Activated T-helper 17 cell treated with anti-CD3 and anti-CD28 coated beads, Interleukin-2, amount 50 U/mL, for 72 hours (primary cell): ENCODE measurements at places on chromosomes 3 and 15. TPM values are rescaled to one million over a fixed set of nuclear protein-coding genes. Genes with fewer than 3 reads are reported as not detected.

The GATM gene
- total RNA-seq = 1.7 TPM

The DCP1A gene
- 30.4 TPM for total RNA-seq

The FGD5 gene
- total RNA-seq = 0.06 TPM

The GPR62 gene
- not detected for total RNA-seq

The MYLK gene
- not detected for total RNA-seq

The SOX2 gene
- not detected for total RNA-seq

DNA sequence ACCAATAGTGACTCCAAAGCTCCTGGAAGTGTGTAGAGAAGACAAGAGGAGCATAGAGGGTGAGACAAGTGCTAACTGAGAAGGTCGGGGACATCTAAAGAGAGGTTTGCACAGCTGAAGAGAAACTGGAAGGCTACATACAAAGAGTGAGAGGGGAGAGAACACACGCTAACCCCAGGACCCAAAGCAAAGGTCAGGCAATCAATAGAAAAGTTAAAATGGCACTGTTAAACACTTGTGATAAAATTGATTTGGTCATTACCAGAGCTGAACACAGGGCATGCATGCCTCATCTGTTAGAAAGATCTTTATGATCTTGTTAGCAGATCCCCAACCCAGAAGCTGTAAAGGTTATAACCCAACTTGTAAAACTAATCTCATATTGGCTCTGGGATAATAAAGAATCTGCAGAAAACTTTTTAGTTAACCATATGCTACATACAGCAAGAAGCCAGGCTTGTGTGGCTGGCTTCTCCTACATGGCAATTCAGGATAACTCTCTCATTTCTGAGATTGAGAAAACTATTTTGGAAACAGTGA lies 212.6 kb upstream of the ICE2 start:
- no peak for ATAC-seq

- ATAC-seq = no peak
These were observed 766.9 kb upstream of the ARPP21 start for GRCh38 chr3:34872406-34872805.

DNA sequence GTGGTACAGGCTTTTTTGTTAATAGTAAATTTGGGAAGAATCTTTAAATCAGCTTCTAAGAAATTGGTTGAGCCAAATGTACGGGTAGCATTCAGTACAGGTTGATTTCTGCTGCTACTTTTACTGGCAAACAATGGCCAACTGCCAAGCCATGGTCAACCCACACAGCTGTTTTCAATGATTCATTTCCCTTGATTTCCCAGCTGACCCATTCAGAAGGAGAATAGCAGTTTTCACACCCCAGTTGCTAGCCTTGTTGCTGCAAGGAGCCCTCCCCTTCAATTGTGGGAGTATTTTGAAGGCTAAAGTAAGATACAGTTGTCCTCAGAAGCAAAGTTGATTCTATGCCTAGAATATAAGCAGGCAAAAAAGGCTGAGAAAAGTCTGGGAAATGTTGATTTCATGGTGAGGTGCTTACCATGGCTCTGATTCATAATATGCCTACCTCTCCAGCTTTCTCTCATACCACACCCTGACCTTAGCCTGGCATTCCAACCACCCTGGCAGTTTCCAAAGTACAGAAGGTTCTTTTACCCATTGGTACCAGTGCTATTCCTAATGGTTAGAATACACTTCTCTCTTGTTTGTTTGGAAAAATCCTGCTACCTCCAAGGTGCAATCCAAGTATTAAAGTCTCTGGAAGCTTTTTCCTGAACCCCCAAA lies 320.3 kb upstream of the TGFBR2 start:
- peak; percentile 84 for ATAC-seq

GRCh38 chr3:3110299-3110630 lies at the start of gene IL5RA:
TSS of gene IL5RA (minus strand) at chr3:3110374. CDS start at chr3:3104984, 5,390 bp downstream.
- peak; percentile 75 for ATAC-seq

DNA sequence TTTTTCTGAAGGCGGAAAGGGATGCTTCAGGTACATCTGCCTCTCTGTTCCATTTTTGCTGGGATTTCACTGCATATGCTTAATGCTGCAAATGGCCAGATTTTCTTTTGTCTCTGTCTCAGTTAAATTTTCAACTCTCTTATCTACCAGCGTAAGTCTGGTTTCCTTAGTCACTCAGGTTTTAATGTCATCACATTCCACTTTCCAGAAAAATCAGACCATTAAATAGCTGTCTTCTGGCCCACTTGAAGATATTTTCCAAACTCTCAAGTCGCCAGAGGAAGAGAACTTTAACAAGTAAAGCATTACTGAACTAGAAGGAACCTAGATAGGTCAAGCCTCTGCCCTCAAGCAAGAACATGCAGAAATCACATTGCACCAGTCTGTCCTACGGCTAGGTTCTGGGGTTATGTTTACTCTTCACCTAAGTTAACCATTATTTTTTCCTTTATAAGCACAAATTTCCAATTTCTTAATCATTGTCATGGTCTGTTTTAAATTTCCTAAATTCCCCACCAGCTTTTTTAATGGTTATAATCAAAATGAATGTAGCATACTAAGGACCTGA lies 26.5 kb downstream of the AVEN start:
- ATAC-seq = no peak

DNA sequence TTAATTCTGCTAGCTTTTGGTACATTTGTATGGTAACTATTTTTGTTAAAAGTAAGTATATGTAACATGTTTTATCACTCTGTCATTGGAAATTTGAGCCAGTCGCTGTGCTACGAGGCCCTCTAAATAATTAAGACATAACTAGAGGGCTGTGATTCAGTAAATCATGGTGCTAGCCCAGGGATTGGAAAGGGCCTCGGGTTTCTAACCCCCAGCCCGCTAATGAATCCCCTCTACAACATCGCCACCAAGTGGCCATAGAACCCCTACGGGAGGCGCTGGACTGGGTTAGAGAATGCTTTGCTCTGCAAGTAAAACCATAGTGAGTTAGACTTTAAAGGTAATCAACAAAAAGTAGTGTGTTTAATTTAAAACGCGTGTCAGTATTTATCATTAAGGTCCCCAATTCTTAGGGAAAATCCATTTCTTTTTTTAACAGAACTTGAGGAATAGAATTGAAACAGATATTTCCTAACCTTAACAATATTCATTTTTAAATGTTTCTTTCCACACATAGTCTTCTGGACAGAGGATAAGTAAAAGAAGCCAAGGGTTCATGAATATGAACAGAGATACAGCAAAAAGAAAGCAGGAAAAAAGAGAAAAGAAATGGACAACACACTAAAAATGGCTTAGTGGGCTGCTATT lies 744.7 kb downstream of the EPHA3 start:
- no peak for ATAC-seq

GRCh38 chr3:72031581-72031980 lies 246.6 kb upstream of the PROK2 start:
- peak; percentile 62 for ATAC-seq

DNA sequence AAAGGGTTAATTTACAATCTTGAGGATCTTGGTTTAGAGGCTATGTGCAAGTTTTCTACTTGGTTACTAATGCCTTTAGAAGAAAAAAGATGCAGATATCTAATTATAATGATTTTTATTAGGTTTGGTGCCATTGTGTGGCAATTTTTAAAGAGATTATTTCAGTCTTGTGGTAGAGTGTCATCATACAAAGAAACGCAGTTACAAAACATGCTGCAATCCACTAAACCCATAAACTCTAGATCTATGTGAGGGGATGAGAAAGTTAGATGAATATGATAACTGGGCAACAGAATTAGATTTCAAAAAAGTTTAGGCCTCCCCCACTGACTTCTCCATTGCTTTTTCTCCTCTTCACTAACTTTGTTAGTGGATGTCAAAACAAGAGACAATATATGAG lies 106.0 kb downstream of the ARPP21 start:
- ATAC-seq = no peak

- ATAC-seq = no peak
These were observed 5.9 kb upstream of the TKT start for GRCh38 chr3:53261712-53262111.

- no peak for ATAC-seq
These were observed 145.7 kb upstream of the PLAAT1 start for GRCh38 chr3:193095366-193095765.

DNA sequence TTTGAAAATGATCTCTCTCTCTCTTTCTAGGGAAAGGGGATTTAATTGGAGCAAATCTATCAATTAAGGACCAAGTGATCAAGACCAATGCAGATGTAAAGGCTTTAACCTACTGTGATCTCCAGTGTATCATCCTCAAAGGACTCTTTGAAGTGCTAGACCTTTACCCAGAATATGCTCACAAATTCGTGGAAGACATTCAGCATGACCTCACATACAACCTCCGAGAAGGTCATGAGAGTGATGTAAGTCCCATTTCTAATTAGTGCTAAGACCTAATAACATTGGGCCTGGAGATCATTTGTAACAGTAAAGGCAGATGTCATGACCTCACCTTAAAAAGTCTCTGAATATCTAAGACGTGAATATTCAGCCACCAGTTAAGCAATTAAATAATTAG lies 308.4 kb downstream of the KCNH8 start:
- ATAC-seq = no peak

DNA sequence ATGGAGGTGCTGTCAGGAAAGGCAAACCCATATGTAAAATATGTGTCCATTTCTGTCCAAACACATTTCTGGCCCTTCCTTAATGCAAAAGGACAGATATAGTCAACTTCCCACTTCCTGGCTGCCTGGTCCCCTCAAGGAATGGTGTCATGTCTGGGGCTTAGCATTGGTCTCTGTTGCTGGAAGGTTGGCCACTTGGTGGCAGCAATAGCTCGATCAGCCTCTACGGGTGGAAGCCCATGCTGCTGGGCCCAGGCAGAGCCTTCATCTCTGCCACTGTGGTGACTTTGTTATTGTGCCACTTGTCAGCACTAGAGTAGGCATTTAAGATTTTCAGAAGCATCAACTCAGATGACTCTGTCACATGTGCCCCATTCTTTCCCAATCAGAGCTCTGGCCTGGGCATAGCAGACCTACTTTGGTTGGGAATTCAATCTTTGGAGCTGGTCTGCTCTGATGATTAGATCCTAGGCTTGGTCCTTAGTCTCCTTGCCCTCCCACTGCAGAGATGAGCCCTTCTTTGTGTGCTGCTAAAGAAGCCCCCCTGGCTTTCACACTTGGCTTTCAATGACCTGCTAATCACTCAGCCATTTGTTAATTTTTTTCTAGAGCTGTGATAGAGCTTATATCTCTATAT lies 51.0 kb upstream of the SPSB4 start:
- peak; percentile 72 for ATAC-seq

DNA sequence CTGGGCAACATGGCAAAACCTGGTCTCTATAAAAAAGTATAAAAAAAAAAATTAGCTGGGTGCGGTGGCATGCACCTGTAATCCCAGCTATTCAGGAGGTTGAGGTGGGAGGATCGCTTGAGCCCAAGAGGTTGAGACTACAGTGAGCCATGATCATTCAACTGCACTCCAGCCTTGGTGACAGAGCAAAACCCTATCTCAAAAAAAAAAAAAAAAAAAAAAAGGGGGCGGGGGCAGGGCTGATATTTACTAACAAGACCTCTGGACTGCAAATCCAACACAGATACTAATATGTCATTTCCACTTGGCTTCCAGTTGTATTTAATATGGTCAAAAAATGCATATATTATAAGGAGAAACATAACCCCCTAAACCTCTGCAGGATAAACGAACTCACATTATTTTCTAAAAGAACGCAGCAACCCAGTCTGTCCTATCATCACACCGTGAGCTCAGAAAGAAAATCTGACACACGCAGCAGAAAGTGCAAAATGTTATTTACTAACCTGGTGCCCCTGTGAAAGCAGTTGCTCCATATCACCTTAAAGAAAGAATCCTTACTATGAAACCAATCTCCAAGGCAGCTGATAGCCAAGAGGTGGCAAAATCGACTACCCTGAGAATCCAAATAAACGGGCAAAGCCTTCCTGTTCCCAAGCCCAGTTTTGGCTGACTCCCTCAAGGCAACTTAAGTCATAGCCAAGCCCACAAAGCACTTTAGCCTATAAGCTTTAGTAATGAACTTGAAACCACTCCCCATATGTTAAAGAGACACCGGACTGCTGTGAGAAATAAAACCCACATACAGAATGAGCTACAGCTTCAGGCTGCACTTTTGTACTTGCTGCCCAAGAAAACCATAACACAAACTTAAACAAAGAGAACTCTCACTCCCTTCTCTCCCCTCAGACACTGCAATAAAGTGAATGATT lies 39.3 kb downstream of the PLD1 start:
- no peak for ATAC-seq

- ATAC-seq = peak; percentile 22
These were observed 12.5 kb downstream of the PCOLCE2 start for GRCh38 chr3:142876417-142876816.

DNA sequence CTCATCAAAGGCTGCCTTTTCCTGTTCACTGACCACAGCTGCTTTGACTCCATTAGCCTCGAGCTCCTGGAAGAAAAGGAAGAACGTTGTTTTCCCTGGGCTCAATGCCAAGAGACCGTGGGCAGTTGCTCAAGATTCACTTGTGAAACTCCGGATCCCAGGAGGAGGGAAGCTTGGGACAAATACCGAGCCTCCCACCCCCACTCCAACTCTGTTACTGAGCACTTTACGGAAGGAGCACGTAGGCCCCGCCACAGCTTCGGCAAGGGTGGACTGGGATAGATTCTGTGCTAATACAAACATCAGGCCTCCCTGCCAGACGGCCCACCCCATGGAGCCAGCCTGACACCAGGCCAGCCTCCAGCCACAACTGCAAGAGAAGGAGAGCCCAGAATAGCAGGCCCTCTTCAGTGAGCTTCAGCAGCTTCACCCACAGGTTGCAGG lies 10.8 kb upstream of the FANCD2 start:
- ATAC-seq = no peak

- no peak for ATAC-seq
These were observed 62.0 kb upstream of the ACP3 start for GRCh38 chr3:132255041-132255745.

DNA sequence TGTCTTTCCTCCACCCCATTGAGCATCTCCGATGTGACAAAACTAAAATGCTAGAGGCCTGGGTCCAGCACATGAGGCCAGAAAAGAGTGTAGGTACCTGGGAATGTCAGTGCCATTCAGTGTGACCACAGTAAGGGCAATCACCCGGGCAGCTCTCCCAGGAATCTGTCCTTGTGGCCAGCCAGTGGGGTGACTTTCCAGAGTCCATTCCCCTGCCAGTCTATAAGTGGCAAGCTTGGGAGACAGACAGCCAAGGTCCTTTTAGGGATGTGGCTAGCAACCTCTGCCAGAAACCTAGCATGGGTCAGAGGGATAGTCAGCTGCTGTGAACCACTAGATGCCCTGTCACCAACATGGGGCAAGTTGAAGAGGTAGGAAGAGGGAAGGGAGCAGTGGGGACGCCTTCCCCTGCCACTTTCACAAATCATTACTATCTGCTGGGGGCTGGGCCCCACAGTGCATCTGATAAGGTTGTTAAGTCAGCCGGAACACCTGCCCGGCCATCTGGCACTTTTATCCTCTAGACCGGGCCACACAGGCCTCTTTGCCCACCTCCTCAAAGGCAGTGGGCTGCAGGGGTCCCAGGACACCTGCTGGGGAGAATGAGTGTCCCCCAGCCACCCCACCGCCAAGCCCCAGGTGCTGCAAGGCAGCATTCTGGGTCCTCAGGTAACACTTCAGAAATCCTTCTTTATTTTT lies 24.8 kb upstream of the DET1 start:
- ATAC-seq = no peak

GRCh38 chr15:49273734-49274318 lies 103.8 kb downstream of the GALK2 start:
- ATAC-seq = no peak

GRCh38 chr3:170258105-170258487 lies 35.9 kb downstream of the PRKCI start:
- peak; percentile 35 for ATAC-seq

- no peak for ATAC-seq
These were observed 19.7 kb upstream of the LMOD3 start for GRCh38 chr3:69142090-69142489.

GRCh38 chr3:72161881-72162595 lies 377.1 kb upstream of the PROK2 start:
- no peak for ATAC-seq
